ENCODE measurements at places on chromosomes 6 and 20. TPM values are rescaled to one million over a fixed set of nuclear protein-coding genes. Genes with fewer than 3 reads are reported as not detected.

Gene ARFGEF3
- 1.2 TPM for polyA plus RNA-seq

Gene SEMG1
- polyA plus RNA-seq = not detected

Gene WFDC10B
- not detected for polyA plus RNA-seq

Gene RFX6
- polyA plus RNA-seq = not detected

Gene GUCA1A
- polyA plus RNA-seq = not detected

Gene MCUR1
- 39.8 TPM for polyA plus RNA-seq

Gene YIPF3
- 114 TPM for polyA plus RNA-seq
